A549 treated with Hydrocortisone at 1 μM for 4 hours (cell line): ENCODE measurements at places on chromosomes 1 and 21. TPM values are rescaled to one million over a fixed set of nuclear protein-coding genes. Genes with fewer than 3 reads are reported as not detected.

The VASH2 gene
- total RNA-seq = 1.6 to 3.8 TPM (median 3.0 TPM) in 5 replicates

The C1QTNF12 gene
- 0.97 to 2.3 TPM (median 1.3 TPM) in 5 replicates for total RNA-seq

The VSIG8 gene
- 0.08 to 0.15 TPM in 2 of 5 replicates, not detected in the others for total RNA-seq

The ZFP69B gene
- total RNA-seq = 1.2 to 2.4 TPM (median 1.8 TPM) in 5 replicates

The ATP1B1 gene
- 175 to 234 TPM (median 196 TPM) in 5 replicates for total RNA-seq

The LDLRAD2 gene
- 0.02 to 0.18 TPM (median 0.09 TPM) in 5 replicates for total RNA-seq

The MRPL55 gene
- total RNA-seq = 65.1 to 91.8 TPM (median 89.6 TPM) in 5 replicates

The INSRR gene
- total RNA-seq = not detected in 5 replicates

The CASQ2 gene
- total RNA-seq = not detected in 5 replicates

The CRP gene
- total RNA-seq = not detected in 5 replicates

The KIF26B gene
- 0.03 to 0.08 TPM (median 0.06 TPM) in 5 replicates for total RNA-seq

The GABRD gene
- total RNA-seq = 0.39 to 0.83 TPM (median 0.46 TPM) in 5 replicates

The PLXNA2 gene
- 3.0 to 3.3 TPM (median 3.2 TPM) in 5 replicates for total RNA-seq

The CBS gene
- total RNA-seq = 11.2 to 13.0 TPM (median 12.1 TPM) in 5 replicates

The ASPM gene
- total RNA-seq = 17.9 to 25.0 TPM (median 21.0 TPM) in 5 replicates

The HSF2BP gene
- 1.8 to 2.2 TPM (median 2.1 TPM) in 5 replicates for total RNA-seq

The GCSAML gene
- total RNA-seq = not detected in 5 replicates

The CREG1 gene
- 77.7 to 91.2 TPM (median 88.5 TPM) in 5 replicates for total RNA-seq

The FOXO6 gene
- total RNA-seq = 0.46 to 1.1 TPM (median 0.82 TPM) in 5 replicates

The SPRR2B gene
- not detected in 5 replicates for total RNA-seq

The KCNJ6 gene
- 2.9 to 5.1 TPM (median 5.1 TPM) in 5 replicates for total RNA-seq

The ADAM15 gene
- 84.2 to 106 TPM (median 101 TPM) in 5 replicates for total RNA-seq

The TNNT2 gene
- total RNA-seq = 0.24 to 0.38 TPM (median 0.36 TPM) in 3 of 5 replicates, not detected in the others

The ADAM30 gene
- total RNA-seq = not detected in 5 replicates

The ROR1 gene
- 7.6 to 11.4 TPM (median 8.4 TPM) in 5 replicates for total RNA-seq

The HES2 gene
- 3.8 to 5.5 TPM (median 4.9 TPM) in 5 replicates for total RNA-seq

The NLRP3 gene
- total RNA-seq = 0.08 TPM in 1 of 5 replicates, not detected in the others

The CELA2A gene
- not detected in 5 replicates for total RNA-seq

The MAN1C1 gene
- 0.35 to 0.77 TPM (median 0.44 TPM) in 5 replicates for total RNA-seq

The SRGAP2C gene
- total RNA-seq = 5.9 to 8.4 TPM (median 6.2 TPM) in 5 replicates

The EXTL1 gene
- 0.02 TPM in 1 of 5 replicates, not detected in the others for total RNA-seq

The FCRLB gene
- 1.5 to 1.8 TPM (median 1.7 TPM) in 5 replicates for total RNA-seq

The VWA5B1 gene
- not detected in 5 replicates for total RNA-seq

The AGMAT gene
- 6.1 to 7.4 TPM (median 7.3 TPM) in 5 replicates for total RNA-seq

The ZNF683 gene
- not detected in 5 replicates for total RNA-seq

The PRAMEF20 gene
- not detected in 5 replicates for total RNA-seq

The FCRL4 gene
- total RNA-seq = not detected in 5 replicates

The CSDE1 gene
- 116 to 177 TPM (median 130 TPM) in 5 replicates for total RNA-seq

The AMY1C gene
- total RNA-seq = not detected in 5 replicates

The LYSMD1 gene
- 5.5 to 9.6 TPM (median 6.4 TPM) in 5 replicates for total RNA-seq
